ENCODE measurements at places on chromosomes 2 and 18.

DNA sequence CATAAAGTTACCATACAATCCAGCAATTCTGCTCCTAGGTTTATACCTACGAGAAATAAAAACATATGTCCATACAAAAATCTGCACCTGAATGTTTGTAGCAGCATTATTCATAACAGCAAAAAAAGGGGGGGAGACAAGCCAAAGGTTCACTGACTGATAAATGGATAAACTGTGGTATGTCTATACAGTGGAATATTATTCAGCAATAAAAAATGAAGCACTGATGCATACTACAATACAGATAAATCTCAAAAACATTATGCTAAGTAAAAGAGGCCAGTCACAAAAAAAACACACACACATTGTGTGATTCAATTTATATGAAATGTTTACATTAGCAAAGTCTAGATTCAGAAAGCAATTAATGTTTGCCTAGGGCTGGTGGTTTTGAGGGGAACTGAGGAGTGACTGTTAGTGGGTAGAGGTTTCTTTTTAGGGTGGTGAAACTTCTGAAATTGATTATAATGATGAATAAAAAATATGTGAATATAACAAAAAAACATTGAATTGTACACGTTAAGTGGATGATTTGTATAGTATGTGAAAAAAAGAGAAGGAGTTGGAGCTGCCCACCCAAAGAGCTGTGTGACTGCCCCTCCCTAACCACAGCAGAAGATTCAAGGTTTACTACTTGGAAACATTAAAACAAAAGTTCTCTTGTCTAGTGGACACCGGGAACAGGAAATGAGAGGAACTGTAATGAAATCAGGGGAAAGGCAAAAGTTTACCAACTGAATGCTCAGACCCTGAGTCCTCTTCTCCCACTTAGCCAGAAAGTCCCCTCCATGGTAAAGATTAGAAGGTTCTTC lies 13.4 kb downstream of the COLEC12 start:
- no peak for DNase-seq

DNA sequence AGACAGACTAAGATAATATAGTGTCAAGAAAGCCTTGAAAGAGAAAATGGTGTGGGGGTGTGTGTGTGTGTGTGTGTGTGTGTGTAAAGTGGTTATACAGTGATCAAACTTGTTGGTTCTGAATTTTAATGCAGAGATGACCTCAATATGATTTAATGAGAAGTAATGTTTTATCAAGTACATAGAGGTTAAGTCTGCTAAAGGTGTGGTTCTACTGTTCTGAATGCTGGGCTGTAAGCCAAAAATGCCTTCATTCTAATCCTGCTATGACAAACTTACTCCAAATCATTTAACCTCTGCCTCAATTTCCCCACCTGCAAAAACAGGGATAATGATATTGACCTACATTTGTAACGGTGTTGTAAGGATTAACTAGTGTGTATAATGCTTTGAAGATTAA lies 87.9 kb downstream of the WDPCP start:
- no peak for DNase-seq

- DNase-seq, result no peak
These were observed 59.2 kb downstream of the PTPRM start for GRCh38 chr18:7626175-7626921.

DNA sequence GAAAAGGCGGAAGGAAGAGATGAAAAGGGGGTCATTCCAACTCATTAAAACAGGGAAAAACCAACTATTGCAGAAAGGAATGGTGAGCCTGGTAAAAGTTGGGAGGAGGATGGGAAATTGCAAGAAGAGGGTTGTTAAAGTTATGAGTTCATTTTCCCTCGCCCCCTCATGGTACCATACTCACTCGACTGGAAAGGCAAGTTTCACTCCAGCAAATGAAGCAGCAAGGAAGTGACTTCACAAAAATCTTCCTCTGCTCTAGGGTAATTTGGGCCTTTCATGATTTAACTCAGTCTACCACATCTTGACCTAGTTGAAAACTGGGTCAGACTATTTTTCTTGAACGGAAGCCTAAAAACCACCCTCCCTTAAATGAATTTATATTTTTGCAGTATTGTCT lies 22.8 kb upstream of the DAW1 start:
- no peak for DNase-seq

DNA sequence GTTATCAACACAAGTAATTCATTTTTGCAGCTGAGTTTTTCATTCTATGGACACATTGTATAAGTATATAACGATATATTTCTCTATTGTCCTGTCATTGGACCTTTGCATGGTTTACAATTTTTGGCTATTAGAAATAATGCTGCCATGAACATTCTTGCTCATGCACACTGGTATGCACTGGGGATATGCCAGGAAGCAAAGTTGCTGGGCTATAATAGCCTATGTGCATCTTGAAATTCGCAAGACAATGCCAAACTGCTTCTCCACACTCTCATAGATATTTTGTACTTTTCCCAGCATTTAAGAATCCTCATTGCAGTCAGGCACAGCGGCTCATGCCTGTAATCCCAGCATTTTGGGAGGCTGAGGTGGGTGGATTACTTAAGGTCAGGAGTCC lies 852.6 kb upstream of the ID2 start:
- DNase-seq, result no peak

GRCh38 chr2:46305767-46306166 lies 8.6 kb downstream of the EPAS1 start:
- DNase-seq, result no peak

DNA sequence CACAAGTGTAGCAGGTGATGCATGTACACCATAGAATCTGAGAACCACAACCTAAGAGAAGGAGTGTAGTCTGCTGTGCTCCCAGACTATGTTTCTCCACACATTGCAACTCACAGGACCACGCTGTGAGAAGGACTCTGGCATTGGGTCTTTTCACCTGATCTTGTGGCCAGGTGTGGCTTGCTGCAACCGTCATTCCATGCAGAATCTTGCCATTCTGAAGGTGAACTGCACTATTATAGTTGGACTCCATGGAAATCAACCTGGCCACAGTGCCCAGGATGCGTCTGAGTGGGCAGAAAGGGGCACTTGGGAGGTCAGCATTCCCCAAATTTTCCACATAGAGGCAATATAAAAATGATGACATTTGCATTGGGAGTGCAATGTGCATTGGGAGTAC lies 122.2 kb downstream of the CAPN13 start:
- no peak for DNase-seq

- DNase-seq, result no peak
These were observed 349.1 kb upstream of the CRIM1 start for GRCh38 chr2:36006444-36006843.

GRCh38 chr18:29616867-29617266 lies 1425.7 kb downstream of the DSC3 start:
- no peak for DNase-seq

GRCh38 chr2:81247648-81248047 lies 943.1 kb upstream of the LRRTM1 start:
- no peak for DNase-seq

- DNase-seq, result no peak
These were observed 61.5 kb downstream of the FARP2 start for GRCh38 chr2:241417626-241418025.

- DNase-seq, result no peak
These were observed 13.5 kb downstream of the RHBDD1 start for GRCh38 chr2:226849349-226849748.

- no peak for DNase-seq
These were observed 80.6 kb downstream of the TRABD2A start for GRCh38 chr2:84800194-84800805.

GRCh38 chr2:239544918-239545465 lies 144.2 kb upstream of the HDAC4 start:
- DNase-seq, result peak; percentile 52

DNA sequence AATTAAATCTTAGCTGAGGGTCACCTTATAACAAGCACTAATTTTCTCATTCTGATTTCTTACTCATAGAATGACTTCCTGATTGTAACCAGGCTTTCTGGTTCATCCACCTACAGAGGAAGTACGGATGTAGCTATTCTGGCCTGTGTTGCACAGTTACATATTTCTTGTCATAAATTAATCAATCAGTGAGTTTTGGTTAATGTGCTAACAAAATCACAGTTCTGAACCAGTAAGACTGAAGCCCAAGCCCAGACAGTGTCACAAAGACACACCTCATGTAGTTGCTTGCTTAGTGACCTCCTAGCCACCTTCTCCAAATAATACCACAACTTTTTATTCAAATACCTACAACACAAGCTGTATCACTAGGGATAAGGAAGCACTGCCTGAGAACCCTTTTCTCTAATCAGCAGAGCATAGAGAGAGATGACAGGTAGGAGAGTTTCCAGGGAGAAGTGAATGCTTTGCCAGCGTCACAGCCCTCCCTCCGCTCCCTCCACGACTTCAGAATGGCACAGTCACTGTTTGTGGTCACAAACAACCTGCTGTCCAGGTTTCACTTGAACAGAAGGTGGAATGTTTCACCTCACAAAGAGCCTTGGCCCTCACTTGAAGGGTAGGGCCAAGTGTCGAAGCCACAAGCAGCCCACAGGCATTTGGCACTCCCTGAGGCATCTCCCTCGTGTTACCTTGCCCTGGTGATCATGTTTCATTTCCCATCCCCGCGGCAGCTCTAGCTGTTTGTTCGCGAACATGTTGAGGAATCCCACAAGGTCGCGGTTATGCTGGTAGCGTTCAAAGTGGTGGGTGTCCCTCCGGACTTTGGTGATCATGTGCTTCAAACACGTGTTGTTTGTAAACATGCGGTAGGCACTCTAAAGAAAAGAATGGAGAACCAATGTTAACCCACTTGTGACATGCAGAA lies 120.8 kb upstream of the STK17B start:
- DNase-seq, result no peak

GRCh38 chr2:172586245-172586891 lies 30.5 kb downstream of the PDK1 start:
- DNase-seq, result no peak

DNA sequence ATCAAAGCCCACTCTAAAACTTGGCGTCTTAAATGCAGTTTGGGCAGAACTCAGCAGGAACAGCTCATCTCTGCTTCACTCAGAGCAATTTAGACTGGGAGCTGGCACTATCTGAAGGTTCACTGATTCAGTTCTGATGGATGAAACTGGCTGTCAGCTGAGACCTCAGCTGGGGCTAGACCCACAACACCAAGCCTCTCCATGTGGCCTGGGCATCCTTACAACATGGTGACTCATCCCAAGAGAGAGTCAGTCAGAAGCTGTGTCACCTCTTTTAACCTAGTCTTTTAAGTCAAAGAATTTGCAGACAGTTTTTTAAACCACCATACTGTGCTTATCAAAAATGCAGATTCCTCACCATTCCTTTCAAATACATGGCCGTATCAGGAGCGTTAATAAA lies 62.6 kb upstream of the ZNF397 start:
- no peak for DNase-seq

GRCh38 chr2:31413025-31413424 lies 1.5 kb downstream of the XDH start:
- DNase-seq, result no peak

- DNase-seq, result no peak
These were observed 45.8 kb downstream of the PTPN2 start for GRCh38 chr18:12838178-12838634.

- peak; percentile 44 for DNase-seq
These were observed 158.8 kb upstream of the SLC39A10 start for GRCh38 chr2:195498176-195498575.

GRCh38 chr2:127052057-127052770 lies 54.7 kb downstream of the BIN1 start:
- DNase-seq, result no peak

- DNase-seq, result no peak
These were observed 113.4 kb downstream of the GORASP2 start for GRCh38 chr2:171042253-171042969.

DNA sequence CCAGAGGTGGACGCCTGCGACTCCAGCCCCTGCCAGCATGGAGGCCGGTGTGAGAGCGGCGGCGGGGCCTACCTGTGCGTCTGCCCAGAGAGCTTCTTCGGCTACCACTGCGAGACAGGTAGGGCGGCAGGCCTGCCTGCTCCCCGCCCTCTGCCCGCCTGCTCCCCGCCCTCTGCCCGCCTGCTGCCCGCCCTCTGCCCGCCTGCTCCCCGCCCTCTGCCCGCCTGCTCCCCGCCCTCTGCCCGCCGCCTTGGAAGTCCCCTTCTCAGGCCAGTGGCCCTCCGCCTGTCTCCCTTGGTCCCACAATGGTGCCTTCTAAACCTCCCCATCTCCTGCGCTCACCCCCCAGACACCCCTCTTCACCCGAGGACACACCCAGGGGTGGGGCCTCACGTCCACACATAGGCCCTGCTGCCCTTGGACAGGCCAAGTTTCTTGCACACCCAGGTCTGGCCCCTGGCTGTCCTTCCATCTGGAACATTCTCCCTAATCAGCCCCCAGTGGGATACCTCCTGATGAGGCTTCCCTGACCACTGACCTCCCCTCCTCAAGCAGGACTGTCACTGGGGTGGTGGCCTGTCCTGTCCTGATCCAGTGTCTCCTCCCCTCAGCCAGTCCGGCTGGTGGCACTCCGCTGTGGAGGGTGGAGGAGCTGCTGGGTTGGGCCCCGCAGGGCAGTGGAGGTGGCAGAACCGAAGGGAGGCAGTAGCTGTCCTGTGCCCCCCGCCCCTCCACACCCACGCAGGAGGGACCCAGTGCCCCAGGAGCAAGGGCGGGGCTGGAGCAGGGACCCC lies 37.9 kb downstream of the MTERF4 start:
- peak; percentile 6 for DNase-seq

DNA sequence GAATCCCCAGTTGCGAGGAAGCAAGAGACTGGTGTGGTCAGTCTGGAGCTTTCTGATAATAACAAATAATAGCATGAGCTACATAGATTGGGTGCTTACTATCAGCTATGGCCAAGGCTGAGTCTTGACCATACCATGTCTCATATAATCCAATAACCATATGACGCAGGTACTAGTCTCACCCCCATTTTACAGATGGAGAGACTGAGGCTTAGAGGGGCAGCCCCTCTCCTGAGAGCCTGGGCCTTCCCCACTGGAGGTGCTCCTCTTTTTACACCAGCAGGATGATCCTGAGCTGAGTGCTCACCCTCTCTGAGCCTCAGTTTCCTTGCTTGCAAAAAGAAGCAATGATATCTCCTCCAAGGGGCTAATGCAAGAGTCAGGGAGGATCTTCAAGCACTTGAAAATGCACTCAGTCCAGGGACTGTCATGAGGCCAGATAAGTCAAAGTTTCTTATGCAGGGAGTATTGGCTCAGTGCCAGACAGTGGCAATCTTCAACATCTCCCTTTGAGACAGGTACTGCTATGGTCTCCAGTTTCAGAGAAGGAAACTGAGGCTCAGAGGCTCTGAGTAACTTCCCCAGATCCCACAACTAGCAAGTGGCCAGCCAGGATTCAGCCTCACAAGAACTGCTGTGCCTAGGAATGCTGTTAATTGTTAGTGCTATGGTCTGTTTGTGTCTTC lies 149.7 kb downstream of the TFCP2L1 start:
- no peak for DNase-seq

GRCh38 chr18:42268186-42268725 lies 313.2 kb downstream of the PIK3C3 start:
- DNase-seq, result no peak

- DNase-seq, result no peak
These were observed 1176.9 kb upstream of the LRRTM1 start for GRCh38 chr2:81481242-81481993.

DNA sequence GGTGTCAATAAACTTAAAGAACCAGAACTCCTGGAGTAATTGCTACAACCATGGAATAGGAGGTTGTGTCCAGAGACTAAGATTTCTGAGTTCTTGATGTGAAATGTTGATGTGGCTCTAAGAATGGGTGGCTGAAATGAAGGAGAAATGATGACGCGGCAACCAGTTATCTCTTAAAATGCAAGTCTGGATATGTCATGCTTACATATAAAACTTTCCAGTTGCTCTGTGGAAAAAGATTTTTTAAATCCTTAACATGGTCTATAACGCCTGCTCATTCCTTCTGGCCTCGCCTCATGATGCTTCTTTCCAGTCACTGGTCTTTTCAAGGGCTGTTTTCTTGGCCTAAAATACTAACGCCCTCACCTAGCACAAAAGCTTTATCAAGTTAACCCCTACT lies 23.5 kb upstream of the MYO1B start:
- no peak for DNase-seq

All from activated CD8-positive, alpha-beta memory T cell treated with anti-CD3 and anti-CD28 coated beads for 4 hours (primary cell).